ENCODE measurements at places on chromosomes 5 and 9.

GRCh38 chr9:120424248-120424647 lies 155.7 kb downstream of the CDK5RAP2 start:
- no peak for DNase-seq

DNA sequence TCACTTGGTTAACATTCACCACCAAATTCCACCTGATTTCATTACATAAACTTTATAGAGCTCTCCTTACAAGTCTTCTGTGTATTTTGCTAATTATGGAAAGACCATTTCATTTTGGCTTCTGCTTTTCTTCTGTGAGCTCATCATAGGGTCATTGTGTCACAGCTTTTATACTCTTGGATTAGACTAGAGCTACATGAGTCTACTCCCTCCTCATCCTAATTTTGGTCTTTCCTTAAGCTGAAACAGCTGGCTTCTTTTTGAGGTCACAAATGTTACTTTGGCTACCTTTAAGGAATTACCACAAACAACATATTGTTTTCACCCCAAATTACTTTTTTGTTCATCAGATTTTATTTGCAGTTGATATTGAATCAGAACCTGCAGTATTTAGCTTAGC lies 103.0 kb downstream of the NPR3 start:
- DNase-seq: no peak

GRCh38 chr5:161600156-161600555 lies 53.6 kb upstream of the GABRB2 start:
- DNase-seq: no peak

- DNase-seq: no peak
These were observed 48.3 kb downstream of the DAP start for GRCh38 chr5:10712574-10713366.

- DNase-seq: no peak
These were observed 103.2 kb upstream of the ELL2 start for GRCh38 chr5:96064877-96065276.

DNA sequence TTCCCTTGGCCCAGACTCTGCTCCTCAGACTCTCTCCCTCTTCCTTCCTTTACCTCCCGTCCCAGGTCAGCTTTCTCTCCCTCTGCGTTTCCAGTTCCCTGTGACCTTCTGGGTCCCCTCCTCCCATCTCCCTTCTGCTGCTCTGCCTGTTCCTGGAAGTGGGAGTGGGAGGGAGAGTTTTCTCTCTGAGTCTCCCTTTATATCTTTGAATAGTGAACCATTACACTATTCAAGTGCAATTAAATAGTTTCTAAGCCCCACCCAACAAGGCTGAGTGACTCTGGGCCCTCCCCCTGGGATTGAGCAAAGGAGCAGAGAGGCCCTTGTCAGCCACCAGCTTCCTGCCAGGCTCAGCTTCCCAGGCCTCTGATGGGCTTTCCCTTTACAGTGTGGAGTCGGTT lies 34.8 kb downstream of the THBS4 start:
- no peak for DNase-seq

DNA sequence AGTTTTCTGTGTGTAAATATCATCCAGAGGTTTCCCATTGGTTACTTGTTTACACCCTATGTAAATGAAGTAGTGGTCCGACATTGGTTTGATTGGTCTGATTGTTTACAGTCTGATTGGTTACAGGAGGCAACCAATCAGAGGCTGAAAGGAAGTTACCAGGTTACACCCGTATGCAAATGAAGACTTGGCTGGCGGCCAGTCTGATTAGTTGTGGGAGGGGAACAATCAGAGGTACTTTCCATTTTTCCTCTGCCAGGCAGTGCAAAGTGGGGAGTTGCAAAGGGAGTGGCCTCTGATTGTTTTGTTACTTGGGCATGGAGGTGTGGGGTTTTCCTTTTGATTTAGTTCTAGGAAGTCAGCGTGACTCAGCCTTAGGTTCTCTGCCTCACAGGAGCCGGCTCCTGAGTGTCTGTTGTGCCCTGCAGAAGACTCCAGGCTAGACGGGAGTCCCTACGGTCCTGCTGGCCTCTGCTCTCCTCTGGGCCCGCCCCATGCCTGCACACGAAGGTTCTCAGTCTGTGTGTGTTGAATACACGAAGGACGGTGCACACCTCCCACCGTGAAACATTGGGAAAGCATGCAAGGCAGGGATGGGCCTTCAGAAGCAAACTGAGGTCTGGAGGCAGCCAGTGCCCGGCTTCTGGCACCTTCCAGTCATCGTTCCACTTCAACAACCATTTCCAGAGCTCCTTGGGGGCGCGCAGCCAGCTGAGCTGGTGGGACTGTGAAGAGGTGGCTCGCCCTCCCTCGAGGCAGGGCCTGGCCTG lies 42.9 kb downstream of the OLFM1 start:
- DNase-seq: no peak

- DNase-seq: no peak
These were observed 89.8 kb downstream of the ZNF354C start for GRCh38 chr5:179150011-179150410.

- no peak for DNase-seq
These were observed 21.8 kb downstream of the WHRN start for GRCh38 chr9:114483499-114483898.

- no peak for DNase-seq
These were observed 67.8 kb downstream of the FGF1 start for GRCh38 chr5:142618130-142618523.

GRCh38 chr5:101517795-101518194 lies 614.7 kb upstream of the ST8SIA4 start:
- DNase-seq: no peak

DNA sequence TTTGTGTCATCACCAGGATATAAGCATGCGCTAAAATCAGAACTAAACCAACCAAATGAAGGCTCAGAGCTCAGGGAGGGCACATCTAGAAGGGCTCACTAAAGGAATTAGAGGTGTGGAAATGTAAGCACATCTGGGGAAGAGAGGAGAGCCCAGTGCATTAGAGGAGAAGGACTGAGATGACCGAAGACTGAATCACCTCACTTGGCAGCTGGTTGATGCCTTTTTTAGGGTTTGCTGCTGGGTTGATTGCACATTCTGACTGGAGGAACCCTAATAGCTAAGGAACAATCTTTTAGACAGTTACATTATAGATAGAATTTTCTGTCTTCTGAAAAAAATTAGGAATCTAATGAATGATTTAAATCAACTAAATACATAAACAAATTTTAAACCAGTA lies 8.2 kb upstream of the IFNA21 start:
- no peak for DNase-seq

- DNase-seq: no peak
These were observed 69.2 kb upstream of the S1PR3 start for GRCh38 chr9:88922091-88922490.

DNA sequence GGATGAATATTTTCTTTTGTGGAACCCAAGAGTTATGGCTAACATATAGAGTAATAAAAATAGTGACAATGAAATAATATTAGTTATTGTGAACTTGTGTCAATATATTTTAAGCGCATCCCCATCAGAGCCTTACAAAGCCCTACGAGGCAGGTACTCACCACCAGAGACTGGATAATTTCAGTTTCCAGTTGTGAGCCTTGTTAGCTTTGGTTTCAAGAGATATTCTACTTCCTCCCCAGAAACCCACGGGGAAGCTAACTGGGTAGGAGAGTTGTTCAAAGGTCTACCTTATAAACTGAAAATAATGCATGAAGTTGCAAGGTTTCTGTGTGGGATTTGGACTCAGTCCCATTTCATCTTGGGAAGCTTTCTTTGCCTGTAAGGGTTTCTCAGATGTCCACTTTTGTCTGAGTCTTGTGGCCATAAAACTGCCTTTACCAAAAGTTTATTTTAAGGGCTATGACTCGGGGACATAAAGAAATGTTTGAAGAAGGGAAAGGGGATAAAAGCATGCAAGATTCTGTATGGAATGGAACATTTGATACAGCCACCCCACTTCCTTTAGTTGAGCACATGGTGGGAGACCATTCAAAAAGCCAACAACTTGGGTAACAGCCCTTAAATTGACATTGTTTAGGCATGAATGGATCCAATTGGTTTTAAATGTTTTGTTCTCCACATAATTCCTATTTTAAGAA lies 57.4 kb upstream of the ANKRD55 start:
- DNase-seq: no peak

DNA sequence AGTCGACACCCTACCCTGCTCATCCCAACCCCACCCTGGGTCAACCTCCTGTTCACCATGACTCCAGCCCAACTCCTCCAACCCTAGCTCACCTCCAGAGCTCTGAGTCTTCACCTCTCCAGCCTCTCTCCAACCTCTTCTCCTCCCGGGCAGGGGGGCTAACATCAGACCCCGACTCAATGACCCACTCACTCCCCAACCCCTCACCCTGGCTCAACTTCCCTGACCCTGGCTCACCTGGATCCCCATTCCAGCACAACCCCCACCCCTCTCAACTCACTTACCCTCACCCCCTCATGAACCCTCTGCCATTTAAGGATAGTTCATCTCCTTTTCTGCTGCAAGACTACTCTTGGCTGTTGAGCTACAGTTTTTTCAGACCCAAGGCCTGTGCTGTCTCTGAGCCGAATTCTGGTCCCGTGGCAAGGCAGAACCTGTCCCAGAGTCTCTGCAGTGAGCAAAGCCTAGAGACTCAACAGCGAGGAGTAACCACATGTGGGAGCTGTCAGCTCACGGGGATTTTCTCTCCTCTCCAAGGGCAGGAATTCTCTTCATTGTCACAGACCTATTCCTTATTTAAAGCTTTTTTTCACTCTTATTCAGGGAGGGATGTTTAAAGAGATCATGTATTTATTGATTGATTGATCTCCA lies 29.8 kb downstream of the ANKRD33B start:
- DNase-seq: no peak

GRCh38 chr9:90044263-90044662 lies 439.5 kb downstream of the GADD45G start:
- DNase-seq: no peak

- no peak for DNase-seq
These were observed 153.5 kb downstream of the PRELID2 start for GRCh38 chr5:145681686-145682085.

- DNase-seq: no peak
These were observed 72.5 kb downstream of the CEP120 start for GRCh38 chr5:123350742-123351141.

DNA sequence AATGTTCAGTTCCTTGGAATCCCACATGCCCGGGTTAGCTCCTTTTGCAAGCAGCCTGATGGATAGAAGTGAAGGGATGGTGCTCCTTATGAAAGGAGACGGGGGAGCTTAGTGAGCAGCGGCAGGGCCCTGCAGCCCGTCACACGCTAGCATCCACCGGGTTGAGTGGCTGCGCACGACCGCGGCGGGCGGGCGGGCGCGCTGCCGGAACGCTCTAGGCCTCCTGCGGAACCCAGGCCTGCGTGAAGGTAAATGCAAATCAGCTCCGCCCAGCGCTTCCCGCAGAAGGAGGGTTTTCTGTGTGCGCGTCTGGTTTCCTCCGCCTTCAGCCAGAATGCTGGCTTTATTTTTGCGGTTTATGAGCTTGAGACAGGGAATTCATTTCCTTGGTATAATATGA lies 19.8 kb downstream of the IL12B start:
- no peak for DNase-seq

DNA sequence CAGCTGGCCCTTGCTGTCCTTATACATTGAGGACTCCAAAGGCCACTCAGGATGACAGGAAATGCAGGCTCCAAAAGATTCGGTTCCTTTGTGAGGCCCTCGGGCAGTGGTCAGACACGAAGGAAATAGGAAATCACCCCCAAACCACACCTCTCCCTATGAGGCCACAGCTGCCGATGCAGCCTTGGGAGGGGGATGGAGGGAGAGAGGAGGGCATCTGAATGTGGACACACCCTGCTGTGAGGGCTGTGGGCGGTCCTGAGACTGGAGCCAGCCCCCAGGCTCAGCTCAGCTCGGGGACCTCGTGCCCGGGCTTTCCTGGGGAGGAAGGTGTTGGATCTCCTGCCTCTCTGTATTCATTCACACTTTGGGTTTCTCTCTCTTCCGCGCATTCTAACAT lies 2.7 kb upstream of the CLPTM1L start:
- no peak for DNase-seq

- no peak for DNase-seq
These were observed 786 bp upstream of the HRCT1 start for GRCh38 chr9:35905051-35905781.

GRCh38 chr5:172358345-172358744 lies 74.8 kb upstream of the UBTD2 start:
- DNase-seq: no peak

GRCh38 chr9:13166996-13167395 lies 112.5 kb downstream of the MPDZ start:
- DNase-seq: no peak

DNA sequence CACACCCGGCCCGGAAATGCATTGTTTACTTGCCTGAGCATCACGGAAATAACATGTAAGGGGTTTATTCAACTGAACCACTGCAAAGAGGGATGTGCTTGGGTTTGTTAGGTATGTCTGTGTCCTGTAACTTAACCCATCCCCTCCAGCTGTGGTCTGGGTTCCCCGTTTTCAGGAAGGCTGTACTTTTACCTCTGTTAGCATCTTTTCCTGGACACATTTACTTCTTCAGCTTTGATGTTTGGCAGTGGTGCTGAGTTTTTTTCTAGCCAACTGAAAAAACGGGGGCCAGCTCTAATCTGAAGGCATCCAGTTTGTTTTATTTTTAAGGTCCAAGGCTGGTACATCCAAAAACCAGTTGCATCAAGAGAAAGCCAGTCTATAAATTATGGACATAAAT lies 561.8 kb downstream of the BNC2 start:
- no peak for DNase-seq

DNA sequence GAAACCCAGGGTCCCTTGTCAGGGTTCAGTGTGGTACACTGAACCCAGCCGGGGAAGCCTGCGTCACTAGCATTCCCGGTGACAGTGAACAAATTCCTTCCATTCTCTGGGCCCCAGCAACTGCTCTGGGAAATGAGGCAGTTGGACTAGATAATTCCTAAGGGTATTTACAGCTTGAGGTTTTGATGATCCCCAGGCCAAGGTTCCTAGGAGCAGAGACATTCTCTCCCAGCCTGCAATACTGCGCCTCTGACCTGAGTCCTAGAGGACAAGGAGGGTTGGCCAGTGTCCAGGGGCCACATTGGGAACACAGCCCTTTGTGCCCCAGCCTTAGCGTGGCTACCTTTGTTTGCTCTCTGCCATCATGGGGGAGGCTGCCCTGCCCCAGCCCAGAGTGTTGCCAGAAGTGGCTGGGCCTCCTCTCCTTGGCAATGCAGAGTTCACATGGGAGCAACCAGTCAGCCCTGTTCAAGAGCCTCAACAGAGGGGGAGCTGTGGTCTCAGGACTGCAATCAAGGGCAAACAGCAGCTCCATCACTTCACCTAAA lies 178.2 kb downstream of the SEC61B start:
- no peak for DNase-seq

Measured in effector CD4-positive, alpha-beta T cell (primary cell).